Activated CD4-positive, alpha-beta T cell treated with anti-CD3 and anti-CD28 coated beads for 24 hours (primary cell): ENCODE measurements at places on chromosomes 13 and 19.

DNA sequence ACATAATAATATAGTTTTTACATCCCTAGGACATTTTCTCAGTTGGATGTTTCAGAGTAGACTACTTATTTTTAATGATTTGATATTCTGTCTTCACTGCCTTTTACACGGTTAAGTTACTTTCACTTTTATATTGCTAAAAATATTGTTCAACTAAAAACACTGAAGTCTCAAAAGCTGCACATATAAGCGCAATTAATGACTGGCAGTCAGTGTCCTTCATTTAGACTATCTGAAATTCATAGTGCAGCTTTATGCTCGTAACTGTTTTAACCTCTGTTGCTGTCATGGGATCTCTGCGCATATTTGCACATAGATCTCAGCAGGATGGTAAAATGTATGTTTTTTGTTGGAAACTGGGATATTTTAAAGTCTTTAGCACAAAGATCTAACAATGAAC, 864.3 kb downstream of the SLITRK6 start:
- DNase-seq = no peak

- DNase-seq = no peak
These were observed 254.3 kb upstream of the PRR20A start for GRCh38 chr13:56886398-56886797.

DNA sequence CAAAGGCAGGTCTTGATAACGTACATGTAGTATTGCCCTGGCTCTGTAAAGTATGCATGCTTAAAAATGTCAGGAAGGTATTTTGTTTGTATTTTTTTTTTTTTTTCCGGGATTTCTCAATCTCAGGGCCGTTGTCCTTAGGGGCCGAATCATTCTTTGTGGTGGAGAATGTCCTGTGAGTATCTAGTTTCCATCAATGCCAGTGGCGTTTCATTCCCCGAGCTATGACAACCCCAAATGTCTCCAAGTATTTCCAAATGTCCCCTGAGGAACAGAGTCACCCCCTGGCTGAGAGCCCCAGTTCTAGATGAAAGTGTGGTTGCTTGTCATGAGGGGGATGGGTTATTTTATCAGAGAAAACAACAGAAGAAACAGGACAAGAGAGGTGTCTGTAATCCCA, 68.7 kb downstream of the ACSBG2 start:
- no peak for DNase-seq

- DNase-seq = peak; percentile 56
These were observed 6.8 kb upstream of the ECH1 start for GRCh38 chr19:38838208-38838985.

GRCh38 chr13:87684850-87685742, 13.9 kb downstream of the SLITRK5 start:
- no peak for DNase-seq

- DNase-seq = no peak
These were observed 862.6 kb downstream of the EFNB2 start for GRCh38 chr13:105672881-105673280.

DNA sequence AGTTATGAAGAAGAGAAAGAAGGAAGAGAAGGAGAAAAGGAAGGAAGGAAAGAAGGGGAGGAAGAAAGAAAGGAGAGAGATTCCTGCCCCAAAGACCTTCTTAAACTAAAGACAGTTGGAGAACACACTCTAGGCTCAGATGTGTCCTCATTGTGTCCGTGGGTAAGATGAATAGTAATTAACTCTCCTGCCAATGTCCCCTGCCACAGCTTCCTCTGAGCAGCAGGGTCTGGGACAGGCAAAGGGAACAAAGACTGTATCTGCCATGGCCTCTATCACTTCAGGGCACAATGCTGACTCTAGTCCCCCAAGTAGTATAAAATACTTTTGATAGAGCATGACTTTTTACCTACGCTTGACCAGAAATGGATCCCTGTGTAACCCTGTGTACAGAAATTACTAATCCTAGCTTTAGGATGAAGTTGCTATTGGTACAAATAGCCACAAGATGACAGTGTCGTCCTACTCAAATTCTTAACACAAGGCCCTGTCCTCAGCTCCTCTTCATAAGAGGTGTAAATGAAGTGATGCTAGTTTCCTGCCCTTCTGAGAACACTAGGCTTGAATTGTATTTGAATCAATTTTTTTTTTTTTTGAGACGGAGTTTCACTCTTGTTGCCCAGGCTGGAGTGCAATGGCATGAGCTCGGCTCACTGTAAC, 186.2 kb upstream of the GPR12 start:
- DNase-seq = no peak

- DNase-seq = no peak
These were observed 609 bp downstream of the EPS15L1 start for GRCh38 chr19:16470911-16471811.

- DNase-seq = peak; percentile 78
These were observed 4.0 kb downstream of the EBI3 start for GRCh38 chr19:4233282-4233853.

DNA sequence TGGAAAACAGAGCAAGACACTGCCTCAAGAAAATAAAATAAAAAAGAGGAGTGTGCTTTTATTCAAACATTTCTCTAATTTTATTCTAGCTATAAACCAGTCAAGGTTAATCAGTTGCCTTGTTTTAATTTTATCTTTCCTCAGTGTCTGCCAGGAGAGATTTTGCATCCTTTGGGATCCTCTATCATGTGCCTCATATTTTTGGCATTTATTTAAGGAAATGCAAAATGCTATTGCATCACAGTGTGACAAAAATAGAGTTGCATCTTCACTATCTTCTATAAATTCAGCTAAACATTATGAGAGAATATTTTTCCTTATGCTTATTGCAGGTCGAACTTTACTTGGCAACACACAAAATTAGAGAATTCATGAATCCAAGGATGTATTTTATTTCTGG, 639.0 kb upstream of the KLF12 start:
- DNase-seq = no peak

DNA sequence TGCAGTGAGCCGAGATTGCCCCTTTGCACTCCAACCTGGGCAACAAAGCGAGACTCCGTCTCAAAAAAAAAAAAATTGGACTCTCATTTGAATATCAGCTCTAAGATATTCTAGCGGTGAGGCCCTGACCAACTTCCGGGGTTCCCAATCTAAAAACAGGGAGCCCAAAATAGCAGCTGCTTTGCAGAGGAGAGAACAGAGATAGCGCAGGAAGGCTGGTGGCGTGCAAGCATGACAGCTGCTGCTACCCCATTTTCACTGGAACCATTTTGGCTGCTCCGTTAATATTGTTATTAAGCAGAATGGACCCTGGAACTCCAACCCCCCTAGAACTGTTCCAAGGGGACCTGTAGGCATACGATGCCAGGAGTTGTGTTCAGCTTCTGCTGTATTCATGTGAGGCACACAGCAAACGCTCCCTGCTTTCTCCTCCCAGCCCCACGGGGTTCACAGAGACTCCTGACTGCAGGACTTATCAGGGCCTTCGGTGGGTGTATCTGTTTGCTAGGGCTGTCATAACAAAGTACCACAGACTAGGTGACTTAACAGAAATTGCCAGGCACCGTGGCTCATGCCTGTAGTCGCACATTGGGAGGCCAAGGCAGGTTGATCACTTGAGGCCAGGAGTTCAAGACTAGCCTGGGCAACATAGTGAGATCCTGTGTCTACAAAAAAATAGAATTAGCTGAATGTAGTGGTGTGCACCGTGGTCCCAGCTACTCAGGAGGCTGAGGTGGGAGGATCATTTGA, 11.5 kb downstream of the STXBP2 start:
- no peak for DNase-seq

GRCh38 chr13:65260946-65261891, 1968.9 kb downstream of the PCDH9 start:
- DNase-seq = no peak

DNA sequence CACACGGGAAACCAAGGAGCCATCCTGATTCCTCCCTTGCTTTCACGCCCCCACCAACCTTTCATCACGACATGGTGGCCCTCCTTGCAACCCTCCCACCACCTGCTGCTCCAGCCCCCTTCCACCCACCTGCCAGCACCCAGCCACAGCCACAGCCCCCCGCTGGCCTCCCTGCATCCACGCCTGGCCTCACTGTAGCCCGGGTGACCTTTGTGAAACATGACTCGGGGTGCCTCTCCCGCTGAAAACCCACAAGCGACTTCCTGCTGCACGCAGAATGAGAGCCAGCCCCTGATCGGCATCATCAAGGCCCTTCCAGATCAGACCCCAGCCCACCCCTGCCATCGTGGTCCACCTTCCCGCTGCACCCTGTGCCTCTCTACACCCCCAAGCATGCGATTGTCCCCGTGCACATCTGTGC, 14.9 kb downstream of the POP4 start:
- peak; percentile 20 for DNase-seq

DNA sequence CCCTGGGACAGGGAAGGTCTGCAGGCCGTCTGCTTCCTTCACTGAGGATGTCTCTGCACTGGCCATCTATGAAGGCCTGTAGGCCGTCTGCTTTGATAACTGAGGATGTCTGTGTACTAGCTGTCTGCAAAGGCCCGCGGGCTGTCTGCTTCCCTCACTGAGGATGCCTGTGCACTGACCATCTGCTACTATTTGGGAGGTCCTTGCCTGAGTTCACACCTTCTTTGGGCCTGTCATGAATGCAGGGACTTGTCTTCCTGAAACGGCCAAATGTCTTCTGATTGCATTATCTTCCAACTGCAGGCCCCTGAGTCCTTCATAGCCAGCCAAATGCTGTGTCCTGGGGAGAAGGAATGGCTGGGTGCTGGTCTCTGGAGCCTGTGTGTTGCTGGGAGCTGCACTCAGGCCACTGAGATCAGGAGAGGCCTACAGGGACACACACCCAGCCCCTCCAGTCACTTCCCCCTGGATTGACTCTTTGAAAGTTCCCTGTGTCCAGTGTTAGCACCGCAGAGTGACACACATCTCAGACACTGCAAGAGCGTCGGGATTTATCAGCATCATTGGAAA, 72.9 kb downstream of the TEX29 start:
- no peak for DNase-seq

DNA sequence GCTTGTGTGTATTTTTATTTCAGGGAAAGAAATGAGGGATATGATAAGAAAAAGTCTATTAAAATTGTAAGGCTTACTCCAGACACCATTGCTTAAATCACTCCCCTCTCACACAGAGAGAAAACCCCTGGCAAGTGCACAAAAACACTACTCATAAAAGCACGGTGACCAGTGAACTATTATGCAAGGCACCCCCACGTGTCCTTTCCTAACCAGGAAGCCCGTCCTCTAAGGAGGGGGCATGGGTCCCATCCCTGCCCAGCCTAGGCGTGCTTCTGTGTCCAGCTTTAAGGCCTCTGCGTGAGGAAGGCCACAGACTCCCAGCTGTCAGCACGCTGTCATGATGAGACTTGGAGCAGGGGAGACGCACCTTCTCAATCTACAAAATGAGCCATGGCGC, 83.5 kb downstream of the SLC7A1 start:
- no peak for DNase-seq

- DNase-seq = no peak
These were observed 6.9 kb upstream of the ICAM4 start for GRCh38 chr19:10279737-10280442.

DNA sequence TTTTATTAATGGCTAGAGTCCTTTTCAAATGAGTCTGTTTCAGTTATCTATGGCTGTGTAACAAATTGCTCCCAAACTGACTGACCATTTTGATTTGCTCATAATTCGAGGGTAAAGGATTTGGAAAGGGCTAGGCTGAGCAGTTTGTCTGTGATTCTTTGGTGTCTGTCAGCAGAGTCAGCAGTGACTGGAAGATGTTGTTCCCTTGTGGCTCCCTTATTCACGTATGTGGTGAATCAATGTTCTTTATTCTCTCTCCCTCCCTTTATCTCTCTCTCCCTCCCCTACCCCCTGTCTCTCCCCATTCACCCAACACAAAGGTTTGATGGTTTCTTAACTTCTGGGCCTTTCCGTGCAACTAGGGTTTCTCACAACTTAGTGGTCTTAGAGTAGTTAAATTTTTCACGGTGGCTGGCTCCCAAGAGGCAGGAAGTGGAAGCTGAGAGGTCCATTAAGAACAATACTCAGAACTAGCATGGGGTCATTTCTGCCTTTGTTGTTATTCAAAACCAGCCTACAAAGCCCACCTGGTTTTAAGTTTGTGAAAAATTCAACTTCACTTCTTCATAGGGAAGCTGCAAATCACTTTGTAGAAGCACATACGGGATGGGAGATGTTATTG, 772.5 kb upstream of the SLITRK1 start:
- no peak for DNase-seq

DNA sequence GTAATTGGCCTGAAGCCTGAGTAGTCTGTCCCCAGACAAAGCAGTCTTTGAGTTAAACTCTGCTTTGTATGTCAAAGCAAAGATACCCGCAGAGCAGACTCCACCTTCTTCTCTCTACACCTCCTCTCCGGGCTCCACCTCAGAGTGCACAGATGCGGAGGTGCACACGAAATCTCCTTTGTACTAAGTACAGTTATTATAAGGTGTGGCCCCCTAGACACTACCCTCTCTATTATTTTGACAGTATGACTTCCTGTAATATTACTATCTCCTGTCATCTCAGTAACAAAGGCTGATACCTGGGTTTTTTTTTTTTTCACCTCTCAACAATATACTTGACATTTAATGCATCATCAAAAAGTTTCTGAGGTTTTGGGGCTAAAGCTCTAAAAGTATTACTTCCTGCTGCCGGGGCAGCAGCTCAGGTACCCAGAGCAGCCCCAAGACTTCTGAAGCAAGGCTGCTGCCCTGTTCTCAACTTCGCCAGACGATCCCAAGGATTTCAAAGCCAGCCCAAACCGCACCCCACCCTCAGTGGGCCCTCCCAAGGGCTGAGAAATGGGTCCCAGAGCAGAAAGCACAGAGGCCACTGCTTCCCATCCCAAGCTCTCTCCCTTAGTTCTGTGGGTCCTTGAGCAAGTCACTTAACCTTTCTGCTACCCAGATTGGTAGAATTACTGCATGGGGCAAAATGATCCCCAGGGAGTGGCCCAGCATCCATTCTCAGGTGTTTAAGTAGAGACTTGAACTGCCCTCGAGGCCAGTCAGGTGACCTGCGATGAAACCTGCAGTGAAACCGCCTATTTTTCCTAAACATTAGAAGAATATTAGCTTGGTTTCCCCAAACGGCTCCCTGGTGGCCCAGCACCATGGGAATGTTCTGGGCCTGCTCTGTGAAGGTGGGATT, 180.6 kb downstream of the FOXO1 start:
- DNase-seq = peak; percentile 47

DNA sequence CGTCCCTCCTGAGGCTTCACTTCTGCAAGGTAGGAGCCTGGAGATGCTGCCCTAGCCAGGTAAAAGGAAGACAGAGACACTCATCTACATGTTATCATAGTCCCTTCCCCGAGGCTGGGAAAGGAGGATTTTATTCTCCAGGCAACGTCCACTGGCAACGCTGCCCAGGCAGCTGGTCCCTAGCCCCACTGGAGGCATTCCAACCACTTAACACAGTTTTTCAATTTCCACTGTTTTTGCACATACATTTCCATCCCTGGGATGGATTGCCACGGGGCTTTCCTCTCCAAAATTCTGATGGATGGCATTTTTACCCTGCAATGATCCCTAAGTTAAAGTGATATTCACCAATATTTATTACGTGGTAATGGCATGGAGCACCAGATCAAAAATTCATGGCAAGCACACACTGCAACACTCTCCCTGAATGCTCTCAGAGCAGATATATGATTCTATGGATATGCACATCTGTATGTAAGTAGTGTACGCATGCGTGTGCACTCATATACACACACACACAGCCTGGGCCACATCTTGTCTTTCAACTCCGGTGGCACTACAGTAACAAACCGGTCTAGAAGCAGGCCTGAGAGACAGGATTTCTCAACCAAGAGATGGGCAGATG, 322.3 kb upstream of the TSHZ3 start:
- DNase-seq = no peak

- DNase-seq = peak; percentile 95
These were observed 192.6 kb downstream of the KATNAL1 start for GRCh38 chr13:30114571-30115256.
